Activated CD4-positive, alpha-beta T cell treated with anti-CD3 and anti-CD28 coated beads for 24 hours (primary cell): ENCODE measurements at places on chromosomes 2 and 18.

DNA sequence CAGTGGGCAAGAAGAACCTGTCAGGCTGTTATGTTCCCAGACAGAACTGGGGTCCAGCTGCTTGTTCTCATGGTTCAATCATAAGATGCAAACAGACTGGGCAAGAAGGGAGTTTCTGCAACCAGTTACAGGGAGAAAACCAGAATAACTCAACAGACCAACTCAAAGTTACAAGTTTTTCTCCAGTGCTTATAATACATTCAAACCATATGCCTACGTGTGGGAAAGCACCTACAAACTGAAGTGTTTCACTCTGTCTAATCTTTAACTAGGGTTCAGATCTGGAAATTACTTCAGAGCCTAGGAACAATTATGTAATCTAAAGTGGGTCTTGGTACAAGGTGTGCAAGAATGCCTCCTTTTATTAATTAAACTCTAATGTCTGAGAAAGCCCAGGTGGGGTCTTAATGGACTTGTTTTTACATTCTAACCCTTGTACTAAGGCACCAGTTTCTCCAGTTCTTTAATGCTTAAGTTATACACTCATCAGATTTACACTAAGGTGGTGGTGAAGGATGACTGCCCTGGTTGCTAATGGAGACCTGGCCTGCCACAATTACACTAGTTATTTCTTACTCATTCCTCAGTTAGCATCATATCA is 951.9 kb downstream of the TSN start:
- no peak for DNase-seq

DNA sequence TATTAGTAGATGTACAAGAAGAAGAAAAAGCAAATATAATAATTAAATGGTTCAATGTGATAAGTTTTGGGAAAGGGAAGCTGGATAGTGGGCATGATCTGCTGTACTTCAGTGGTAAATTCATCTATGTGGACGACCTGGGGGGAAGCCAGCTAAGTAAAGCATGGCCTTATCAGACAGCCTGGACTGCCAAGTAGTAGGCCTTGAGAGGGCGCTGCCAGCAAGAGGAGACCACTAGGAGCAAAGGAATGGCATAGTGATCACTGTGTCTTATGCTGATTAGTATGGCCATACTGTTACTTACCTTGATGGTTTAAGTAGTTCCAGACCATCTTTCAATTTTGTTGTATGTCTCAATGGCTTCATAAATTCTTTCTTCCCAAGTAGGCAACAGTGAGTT is 287.6 kb downstream of the SETBP1 start:
- no peak for DNase-seq

- no peak for DNase-seq
Observed at GRCh38 chr2:3756306-3756705, 52.9 kb downstream of the DCDC2C start.

GRCh38 chr2:68193787-68194372 is 36.2 kb downstream of the PNO1 start:
- no peak for DNase-seq

GRCh38 chr18:36104749-36105148 is 24.4 kb downstream of the SLC39A6 start:
- DNase-seq = no peak

GRCh38 chr2:240338274-240338673 is 97.2 kb upstream of the GPC1 start:
- no peak for DNase-seq

DNA sequence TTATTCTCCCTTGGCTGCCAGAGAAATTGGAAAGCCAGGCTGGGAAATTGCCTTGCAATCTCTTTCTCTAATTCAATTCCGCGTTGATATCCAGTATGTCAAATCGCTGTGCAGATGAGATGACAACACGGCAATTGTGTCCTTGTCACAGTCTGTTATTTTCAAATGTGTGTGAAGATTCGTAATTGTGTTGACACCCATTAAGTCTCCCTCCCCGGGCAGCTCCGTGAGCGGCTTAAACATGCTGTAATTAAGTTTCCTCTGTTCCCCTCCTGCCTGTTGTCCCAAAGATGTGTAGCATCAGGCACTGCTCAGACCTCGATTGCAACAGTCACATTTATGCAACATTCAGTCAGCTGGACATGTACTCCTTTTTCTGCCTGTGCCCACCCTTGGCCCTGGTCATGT is 209.5 kb downstream of the LPIN1 start:
- DNase-seq = no peak
